ENCODE measurements at places on chromosomes 16 and 17. TPM values are rescaled to one million over a fixed set of nuclear protein-coding genes. Genes with fewer than 3 reads are reported as not detected.

MYO15B gene
- total RNA-seq: 30.3 TPM

KRTAP16-1 gene
- total RNA-seq: not detected

- H3K36me3 ChIP-seq: no peaks in the 10 kb centered on the region
- DNase-seq: no peak
- no peaks in the 10 kb centered on the region for H3K27me3 ChIP-seq
- H3K4me1 ChIP-seq: peaks cover 22% of the 10 kb centered on the region
- H3K27ac ChIP-seq: 0 out of 2 replicates have a peak overlapping the region, but pooled peaks have one; percentile 19
Measured at GRCh38 chr17:50111673-50112655, 16.8 kb downstream of the PDK2 start.

GRCh38 chr17:38540514-38541045 lies 65.2 kb downstream of the SRCIN1 start:
- H3K4me3 ChIP-seq: no peak overlapping the region
- no peaks in the 10 kb centered on the region for H3K4me1 ChIP-seq
- no peaks in the 10 kb centered on the region for H3K27me3 ChIP-seq
- no peak overlapping the region for H3K27ac ChIP-seq
- no peak for DNase-seq

DNA sequence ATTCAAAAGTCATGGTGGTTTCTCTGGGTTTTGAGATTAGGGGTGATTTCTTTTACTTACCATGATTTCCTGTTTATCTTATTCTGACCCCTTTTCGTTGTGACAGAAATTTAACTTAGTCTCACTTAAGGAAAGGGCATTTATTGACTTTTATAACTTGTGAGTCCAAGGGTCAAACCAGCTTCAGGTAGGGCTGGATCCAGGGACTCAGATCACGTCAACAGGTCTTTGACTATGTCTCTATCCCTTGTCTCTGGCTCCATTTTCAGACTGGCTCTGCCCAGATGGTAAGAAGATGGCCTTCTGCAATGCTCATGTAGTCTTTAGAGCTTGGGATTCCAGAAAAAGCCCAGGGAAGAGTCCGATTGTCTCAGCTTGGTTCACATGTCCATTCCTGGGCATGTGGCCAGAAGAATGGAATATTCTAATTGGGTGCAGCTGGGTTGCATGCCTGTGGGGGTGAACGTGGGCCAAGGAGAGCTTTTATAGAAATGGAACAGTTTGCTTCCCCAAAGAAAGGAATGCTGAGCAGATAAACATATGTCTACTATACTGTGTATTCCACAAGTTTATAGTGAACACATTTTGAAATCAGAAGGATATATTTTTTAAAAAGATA lies 13.4 kb downstream of the USP43 start:
- H3K27ac ChIP-seq: no peak overlapping the region
- DNase-seq: no peak
- no peak overlapping the region for H3K4me3 ChIP-seq
- no peaks in the 10 kb centered on the region for H3K27me3 ChIP-seq

DNA sequence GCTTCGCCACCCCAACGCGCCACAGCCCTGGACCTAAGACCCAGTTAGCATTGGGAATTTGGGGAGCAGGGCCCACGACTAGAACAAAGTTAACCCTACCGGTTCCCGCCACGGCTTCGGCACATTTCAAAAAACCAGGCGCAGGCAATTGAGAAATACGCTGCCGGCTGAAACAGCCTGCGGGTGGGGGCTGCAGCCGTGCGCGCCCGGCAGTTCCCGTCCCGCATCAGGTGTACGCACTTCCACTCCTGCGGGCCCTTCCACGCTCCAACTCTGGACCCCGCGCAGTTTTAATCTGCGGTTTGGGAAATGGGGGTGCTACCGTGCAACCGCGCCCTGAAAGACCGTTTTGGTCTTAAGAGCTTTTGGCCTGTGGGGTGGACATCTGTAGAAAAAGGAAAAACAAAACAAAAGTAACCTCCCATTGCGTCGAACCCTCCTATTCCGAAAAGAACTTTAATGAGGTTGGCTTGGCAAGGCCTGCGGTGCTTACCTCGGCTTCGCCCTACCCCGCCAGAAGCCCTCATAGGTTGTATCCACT lies 7.1 kb downstream of the IRX5 start:
- no peaks in the 10 kb centered on the region for H3K27me3 ChIP-seq
- H3K4me1 ChIP-seq: no peaks in the 10 kb centered on the region
- no peak for DNase-seq
- H3K27ac ChIP-seq: no peak overlapping the region
- H3K36me3 ChIP-seq: no peaks in the 10 kb centered on the region
- H3K4me3 ChIP-seq: no peak overlapping the region

- DNase-seq: no peak
- H3K36me3 ChIP-seq: no peaks in the 10 kb centered on the region
- H3K4me1 ChIP-seq: peaks cover 7% of the 10 kb centered on the region
- no peaks in the 10 kb centered on the region for H3K27me3 ChIP-seq
Measured at GRCh38 chr17:36884495-36885152, 52.7 kb upstream of the LHX1 start.

DNA sequence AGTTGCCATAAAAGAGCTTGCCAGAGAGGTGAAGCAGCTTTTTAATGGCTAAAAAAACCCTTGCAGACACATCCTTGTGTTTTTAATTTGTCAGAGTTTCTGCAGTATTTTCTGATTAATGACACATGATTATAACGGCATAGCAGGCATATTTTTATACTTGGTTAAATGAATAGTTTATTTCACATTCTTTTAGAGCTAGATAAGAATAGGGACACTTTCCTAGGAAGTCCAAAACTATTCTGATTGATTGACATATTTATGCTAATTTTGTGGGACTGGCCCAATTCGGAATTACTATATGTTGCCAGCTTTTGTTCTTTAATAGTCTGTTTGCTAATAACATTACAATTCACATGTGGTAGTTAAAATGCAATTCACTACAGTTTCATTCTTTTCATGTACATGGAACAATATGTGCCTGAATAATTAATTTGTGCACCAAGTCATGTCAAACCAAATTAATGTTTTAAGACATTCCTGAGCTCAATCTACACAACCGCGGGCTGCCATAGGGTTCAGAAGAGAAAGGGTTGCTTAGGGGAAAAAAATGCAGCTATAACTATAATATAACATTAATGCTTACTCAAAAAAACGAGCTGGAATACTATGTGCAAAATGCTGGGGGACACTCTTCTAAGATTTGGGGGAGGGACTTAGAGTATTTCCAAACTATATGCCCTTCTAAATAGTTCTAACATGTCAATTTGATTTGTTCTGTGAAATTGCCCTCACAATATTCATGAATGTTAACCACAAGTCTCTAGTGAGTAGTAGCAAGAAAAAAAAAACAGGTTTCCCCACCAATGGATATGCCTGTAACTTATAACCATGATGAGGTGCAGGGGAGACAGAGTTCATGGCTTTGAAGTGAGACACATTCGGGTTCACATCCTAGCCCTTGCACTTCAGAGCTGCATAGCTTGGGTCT lies 305.4 kb downstream of the CEP112 start:
- H3K4me3 ChIP-seq: no peak overlapping the region
- no peak overlapping the region for H3K27ac ChIP-seq
- no peaks in the 10 kb centered on the region for H3K27me3 ChIP-seq
- DNase-seq: no peak
- no peaks in the 10 kb centered on the region for H3K36me3 ChIP-seq
